ENCODE measurements at places on chromosomes 2 and 18.

GRCh38 chr2:236665572-236666118 is 96.0 kb downstream of the ACKR3 start:
- DNase-seq = no peak

DNA sequence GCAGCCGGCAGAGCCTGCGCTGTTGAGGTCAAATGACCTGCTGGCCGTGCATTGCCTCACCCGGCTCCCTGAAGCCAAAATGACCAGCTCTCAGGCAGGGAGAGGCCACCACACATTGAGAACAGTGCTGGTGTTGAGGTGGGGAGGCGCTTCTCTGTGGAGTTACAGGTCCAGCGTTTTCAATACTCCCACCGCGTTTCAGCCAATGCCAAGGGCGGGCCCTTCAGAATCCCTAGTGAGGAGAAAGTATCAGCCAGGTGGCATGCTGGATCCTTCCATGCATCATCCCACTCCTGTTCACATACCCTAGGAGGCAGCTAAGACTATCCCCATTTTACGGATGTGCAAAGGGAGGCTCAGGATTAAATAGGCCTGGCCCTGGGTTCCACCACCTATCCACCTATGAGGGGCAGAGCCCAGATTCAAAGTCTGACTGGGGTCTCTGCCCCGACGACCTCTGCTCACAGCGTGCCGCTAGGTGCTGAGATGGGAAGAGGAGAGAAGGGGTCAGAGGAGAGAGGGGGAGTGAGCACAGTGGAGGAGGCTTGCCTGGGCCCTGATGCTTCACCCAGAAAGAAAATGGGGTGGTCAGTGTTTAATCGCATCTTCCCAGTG is 137.6 kb upstream of the ID2 start:
- DNase-seq = no peak

DNA sequence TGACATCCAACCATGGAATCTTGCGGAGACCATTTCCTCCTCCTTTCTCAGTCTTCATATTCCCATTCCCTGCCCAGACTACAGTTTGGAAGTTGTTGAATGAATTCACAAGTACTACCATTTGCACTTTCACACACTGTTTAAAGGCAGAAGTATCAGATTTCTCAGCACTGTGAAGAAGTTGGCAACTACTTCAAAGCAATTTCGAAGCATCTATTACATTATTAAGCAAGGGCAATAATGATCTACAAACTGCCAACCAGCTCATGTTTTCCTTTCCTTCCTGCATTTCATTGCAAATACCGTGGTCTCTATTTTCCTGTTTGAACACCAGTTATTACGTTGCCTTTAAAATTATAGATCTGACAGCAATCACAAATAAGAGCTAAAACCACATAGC is 105.5 kb downstream of the IRS1 start:
- DNase-seq = no peak

DNA sequence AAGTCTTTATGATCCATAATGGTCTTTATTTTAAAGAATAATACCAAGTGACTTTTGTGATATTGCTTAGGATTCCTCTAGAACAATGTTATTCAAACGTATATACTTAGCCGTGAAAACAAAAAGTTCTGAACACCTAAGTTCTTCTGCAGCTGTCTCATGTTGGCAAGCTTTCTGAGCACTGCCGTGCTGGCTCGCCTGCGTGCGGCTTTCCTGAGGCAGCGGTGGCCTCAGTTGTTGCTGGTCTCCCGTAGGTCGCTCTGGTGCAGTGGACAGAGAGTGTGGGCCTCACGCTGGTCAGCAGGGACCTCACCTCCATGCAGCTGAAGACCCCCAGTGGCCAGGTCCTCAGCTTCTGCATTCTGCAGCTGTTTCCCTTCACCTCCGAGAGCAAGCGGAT is 66.8 kb upstream of the NFATC1 start:
- DNase-seq = no peak

DNA sequence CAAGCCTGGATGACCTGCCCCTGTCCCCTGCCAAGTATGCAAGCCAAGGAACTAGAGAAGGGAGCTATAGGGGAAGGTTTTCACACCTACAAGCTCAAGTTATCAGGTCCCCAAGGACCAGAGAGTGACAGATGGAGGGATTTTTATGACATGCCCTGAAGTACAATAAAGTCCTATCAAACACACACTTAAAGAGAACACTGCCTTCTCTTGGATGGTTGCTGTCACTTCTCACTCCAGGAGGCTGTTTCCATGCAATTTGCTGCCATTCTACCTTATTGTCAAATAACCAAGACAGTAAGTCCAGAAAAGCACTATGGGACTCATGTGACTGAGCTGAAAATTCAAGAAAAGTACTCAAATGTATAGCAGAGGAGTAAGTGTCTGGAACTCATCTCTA is 76.6 kb upstream of the DDX18 start:
- no peak for DNase-seq

DNA sequence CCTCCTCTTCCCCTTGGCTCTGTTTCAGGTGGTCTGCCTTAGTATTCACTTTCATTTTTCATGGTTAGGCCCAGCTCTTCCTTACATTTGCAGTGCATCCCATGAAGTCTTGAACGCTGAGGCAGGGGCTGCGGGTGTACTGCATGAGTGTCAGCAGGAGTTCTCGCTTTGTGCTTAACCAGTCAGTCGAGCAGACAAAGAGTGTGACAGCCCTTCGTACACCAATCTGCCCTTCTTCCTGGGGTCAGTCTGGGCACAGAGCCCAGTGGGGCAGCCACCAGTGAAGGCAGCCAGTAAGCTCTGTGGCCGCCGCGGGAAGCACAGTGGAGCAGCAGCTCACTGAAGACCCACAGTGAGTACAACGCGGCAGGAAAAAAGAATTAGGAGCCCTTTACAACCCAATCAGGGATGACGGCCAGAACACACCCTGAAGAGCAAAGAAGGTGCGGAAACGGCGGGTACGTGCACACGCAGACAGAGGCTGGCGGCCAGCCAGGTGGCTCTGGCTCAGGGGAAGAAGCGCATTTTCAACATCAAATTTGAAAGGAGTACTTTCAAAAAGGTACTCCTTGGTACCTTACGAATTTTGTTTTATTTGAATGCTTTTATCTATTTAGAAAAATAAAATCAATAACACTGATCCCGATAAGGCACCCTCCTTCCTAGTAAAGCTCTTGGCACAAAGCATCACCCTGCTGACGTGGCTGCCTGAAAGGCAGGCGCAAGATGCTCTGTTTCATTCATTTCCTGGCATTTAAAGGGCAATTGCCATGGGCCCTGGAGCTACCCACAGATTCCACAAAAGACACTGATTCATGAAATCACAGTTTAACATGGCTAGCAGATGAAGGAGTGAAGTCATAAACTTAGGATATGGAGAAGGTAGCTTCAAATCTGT is 47.0 kb upstream of the SEMA4C start:
- no peak for DNase-seq

DNA sequence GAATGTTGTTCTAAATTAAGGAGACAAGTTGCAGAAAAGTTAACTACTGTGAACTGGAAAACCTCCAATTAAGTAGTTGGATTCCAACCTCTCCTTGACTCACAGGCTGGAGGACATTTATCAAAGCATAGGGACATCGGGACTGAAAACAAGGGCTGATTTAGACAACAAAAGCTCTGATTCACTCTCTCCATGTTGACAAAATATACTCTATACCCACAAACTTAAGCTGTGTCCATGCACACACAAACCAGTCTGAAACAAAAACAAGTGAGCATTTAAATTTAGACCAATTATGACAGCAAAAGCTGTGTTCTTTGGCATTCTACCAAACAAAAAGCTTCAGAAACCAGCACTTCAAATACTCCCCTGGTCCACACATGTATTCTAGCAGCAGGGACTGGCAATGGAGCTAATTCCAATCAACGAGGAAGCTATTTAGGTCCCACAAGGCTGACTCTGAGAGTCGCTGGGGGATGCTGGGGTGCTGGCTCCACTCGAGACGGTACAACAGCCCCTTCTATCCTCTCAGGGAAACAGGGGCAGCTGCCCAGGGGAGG is 71.4 kb downstream of the NXPH2 start:
- DNase-seq = no peak

All from left ventricle myocardium inferior (tissue), 1 donor.